GM12864 (cell line): ENCODE measurements at places on chromosomes 1 and 21.

GRCh38 chr1:36673202-36673601, 190.5 kb upstream of the CSF3R start:
- no peak for DNase-seq

- no peak for DNase-seq
Measured at GRCh38 chr1:22255341-22256212, 112.7 kb upstream of the WNT4 start.

DNA sequence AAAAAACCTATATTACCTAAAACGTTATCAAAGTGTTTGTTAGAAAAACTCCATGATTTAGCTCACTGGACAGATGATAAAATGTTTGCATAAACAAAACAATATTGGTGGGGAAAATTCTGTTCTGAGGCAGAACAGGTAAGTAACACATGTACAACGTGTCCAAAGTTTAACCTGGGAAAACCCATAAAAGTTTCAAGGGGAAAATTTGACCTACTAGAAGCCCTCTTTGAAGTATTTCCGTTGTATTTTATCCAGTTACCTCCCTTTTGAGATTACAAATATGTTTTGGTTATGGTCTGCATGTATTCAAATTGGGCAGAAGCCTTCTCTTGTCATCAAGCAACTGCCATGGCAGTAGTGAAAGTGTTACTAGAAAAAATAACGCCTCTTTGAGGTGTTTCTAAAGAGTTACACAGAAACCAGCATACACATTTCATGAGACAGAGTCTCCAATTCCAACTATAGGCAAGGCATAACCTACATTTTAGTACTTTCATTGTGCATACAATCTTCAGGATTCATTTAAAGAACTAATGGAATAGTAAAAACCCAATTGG, 58.0 kb upstream of the PDC start:
- DNase-seq = no peak

- no peak for DNase-seq
Measured at GRCh38 chr1:107622966-107623365, 342.0 kb downstream of the VAV3 start.

DNA sequence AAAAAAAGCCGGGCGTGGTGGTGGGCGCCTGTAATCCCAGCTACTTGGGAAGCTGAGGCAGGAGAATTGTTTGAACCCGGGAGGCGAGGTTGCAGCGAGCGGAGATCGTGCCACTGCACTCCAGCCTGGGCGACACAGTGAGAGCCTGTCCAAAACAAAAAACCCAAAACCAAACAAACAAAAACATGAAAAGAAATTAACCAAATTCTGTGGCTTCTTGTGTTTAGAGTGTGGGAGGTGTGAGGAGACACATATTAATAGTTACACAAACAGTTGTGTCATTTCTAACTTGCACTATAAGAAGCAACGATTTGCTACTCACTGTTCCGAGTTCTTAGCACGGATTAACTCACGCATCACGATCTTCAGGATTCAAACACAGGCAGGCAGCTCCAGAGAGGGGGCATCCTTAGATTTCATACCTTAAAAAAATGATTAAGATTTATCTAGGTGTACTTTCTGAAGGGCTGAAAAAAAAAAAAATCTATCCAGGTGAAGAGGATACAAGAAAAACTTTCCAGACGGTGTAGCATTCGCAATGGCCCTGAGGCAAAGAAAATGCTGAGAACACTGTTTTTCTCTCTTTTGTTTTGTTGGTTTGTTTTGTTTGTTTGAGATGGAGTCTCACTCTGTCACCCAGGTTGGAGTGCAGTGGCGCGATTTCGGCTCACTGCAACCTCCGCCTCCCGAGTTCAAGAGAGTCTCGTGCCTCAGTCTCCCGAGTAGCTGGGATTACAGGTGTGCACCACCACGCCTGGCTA, 713 bp upstream of the HMGCL start:
- peak; percentile 40 for DNase-seq

DNA sequence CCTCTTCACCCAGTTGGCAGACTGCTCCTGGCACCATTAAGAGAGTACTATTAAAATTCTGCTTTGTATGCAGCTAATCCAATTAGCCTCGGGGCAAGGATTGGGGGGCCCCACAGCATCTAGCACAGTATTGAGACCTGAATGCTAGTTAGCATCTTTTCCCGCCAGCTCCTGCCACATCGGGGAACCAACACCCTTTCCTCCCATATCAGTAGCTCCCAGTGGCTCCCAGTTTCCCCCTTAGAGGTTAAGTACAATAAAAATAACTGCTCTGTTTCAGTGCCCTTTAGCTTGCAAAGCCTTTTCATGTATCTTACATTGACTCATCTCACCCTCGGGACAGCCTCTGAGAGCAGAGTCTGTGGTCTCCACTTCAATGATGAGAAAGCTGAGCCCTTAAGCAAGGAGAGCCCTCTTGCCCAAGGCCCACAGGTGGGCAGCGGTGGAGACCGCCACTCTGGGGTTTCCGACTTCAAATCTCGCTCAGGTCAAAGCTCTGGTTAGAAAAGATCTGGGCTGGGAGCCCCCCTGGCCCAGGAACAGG, 4.2 kb upstream of the PMVK start:
- no peak for DNase-seq

- DNase-seq = no peak
Measured at GRCh38 chr1:19429611-19430010, 55.7 kb downstream of the CAPZB start.

- DNase-seq = no peak
Measured at GRCh38 chr1:184664661-184665060, 90.0 kb downstream of the EDEM3 start.

DNA sequence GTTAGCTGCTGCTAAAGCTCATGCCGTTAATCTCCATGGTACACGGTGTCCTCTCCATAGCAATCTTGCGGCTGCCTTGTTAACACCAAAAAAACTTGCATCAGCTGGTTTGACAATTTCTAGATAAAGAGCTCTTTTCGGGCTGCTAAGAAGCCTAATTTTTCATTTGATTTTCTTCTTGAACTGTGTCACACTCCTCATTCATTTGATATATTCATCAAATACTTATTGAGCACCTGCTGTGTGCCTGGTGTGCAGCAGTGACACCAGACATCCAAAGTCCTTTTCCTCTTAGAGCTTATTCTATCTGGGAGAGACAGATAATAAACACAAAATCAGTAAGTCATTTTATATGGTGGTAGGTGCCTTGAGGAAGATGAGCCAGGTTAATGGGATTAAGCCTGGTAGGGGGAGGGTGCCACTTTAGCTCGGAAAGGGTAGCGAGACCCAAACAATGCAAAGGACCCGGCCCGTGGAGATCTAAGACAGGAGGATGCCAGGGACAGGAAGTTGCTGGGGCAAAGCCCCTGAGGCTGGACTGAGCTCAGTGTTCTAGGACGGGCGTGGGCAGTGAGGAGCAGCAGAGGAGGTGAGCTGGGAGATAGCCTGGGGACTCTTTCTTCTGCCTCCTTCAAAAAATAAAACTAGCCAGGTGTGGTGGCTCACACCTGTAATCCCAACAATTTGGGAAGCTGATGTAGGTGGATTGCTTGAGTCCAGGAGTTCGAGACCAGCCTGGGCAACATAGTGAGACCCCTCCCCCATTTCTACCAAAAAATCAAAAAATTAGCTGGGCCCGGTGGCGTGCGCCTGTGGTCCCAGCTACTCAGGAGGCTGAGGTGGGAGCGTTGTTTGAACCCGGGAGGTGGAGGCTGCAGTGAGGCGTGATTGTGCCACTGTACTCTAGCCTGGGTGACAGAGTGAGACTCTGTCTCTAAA, 50.7 kb upstream of the LGALS8 start:
- no peak for DNase-seq

- peak; percentile 48 for DNase-seq
Measured at GRCh38 chr21:44454747-44455523, at the start of gene LRRC3. Gene LRRC3, plus strand, starts transcription at chr21:44455510. Its CDS starts 1,135 bp downstream, at chr21:44456645.

- DNase-seq = no peak
Measured at GRCh38 chr1:51237351-51238033, 1.4 kb downstream of the RNF11 start.

DNA sequence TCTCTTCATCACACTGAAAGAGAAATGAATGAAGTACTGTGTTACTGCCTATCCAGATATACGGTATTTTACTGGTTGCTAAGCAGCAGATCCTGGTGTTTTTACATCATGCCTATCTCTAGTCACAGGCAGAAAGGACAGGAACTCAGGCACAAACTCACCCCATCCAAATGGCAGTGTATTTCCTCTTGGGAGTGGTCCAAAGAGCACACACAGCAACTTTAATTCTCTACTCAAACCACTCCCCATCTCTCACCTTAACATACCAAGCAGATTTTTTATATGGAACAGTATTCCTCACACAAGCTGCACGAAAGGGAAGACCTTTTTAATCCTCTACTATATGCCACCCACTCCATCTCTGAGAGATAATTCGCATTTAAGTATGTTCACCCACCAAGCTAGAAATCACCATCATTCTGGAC, 27.3 kb downstream of the EIF4G3 start:
- DNase-seq = no peak

- DNase-seq = no peak
Measured at GRCh38 chr1:35886577-35887431, 3.8 kb downstream of the AGO1 start.

DNA sequence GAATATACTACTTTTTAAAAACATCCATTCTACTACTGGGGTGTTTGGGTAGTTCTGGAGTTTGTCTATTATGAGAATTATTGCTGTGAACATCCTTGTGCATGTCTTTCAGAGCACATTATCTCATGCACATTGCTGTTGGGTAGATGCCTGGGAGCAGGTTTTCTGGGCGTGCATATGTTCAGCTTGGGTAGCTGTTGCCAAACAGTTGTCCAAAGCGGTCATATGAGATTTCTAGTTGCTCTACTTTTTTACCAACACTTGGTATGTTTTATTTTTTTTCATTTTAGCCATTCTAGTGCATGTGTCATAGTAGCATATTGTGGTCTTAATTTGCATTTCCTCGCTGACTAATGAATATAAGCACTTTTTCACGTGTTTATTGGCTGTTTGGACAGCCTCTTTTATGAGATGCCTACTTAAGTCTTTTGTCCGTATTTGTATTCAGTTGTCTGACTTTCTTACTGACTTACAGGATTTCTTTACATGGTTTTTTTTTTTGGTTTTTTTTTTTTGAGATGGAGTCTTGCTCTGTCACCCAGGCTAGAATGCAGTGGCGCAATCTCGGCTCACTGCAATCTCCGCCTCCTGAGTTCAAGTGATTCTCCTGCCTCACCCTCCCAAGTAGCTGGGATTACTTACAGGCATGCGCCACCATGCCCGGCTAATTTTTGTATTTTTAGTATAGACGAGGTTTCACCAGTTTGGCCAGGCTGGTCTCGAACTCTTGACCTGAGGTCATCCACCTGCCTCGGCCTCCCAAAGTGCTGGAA, 18.1 kb downstream of the ZDHHC18 start:
- DNase-seq = no peak

GRCh38 chr1:20223551-20224419, 37.5 kb upstream of the PLA2G2C start:
- DNase-seq = no peak

DNA sequence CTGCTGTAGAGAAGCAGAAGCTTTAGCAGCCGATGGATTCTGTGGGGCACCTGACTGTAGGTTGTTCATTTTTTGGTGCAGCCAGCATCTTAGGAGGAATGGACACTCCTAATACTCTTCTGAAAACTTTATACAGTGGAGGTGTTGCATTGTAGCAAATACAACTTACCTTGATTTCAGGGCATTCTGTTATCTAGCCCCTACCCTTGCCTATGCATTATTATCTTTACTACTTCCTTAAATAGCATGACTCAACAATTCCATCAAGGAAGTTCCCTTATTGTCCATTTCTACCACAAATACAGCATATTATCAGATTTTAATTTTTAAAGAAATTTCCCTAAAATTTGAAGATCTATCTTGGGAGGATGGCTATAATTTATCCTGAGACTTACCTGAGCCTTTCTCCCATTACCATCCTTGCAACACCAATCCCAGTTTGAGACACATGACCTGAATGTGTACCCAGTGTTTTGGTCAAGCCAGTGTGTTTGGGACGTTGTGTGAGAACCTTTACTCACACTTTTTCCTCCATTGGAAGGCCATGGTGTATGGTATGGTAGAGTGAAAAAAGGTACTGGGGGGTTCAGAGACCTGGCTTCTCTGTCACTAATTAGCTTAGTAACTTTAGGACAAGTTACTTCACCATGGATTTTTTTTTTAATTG, 9.2 kb downstream of the POU2F1 start:
- no peak for DNase-seq

- DNase-seq = no peak
Measured at GRCh38 chr1:99855914-99856450, 5.8 kb downstream of the AGL start.

- no peak for DNase-seq
Measured at GRCh38 chr1:55311057-55311641, 96.0 kb upstream of the USP24 start.

GRCh38 chr21:35239811-35240219, 190.7 kb upstream of the RUNX1 start:
- DNase-seq = no peak

GRCh38 chr1:232303222-232303620, 326.7 kb downstream of the SIPA1L2 start:
- no peak for DNase-seq

- DNase-seq = no peak
Measured at GRCh38 chr1:41661428-41662060, 177.1 kb upstream of the EDN2 start.

- DNase-seq = no peak
Measured at GRCh38 chr1:110503471-110503870, 15.5 kb downstream of the KCNA10 start.
